ENCODE measurements at places on chromosomes 12 and 14.

GRCh38 chr12:38911611-38912010 is 6.2 kb upstream of the CPNE8 start:
- DNase-seq, result no peak

GRCh38 chr12:116365606-116366455 is 88.3 kb upstream of the MED13L start:
- no peak for DNase-seq

- no peak for DNase-seq
Observed at GRCh38 chr12:120403869-120404268, 34.0 kb upstream of the COX6A1 start.

DNA sequence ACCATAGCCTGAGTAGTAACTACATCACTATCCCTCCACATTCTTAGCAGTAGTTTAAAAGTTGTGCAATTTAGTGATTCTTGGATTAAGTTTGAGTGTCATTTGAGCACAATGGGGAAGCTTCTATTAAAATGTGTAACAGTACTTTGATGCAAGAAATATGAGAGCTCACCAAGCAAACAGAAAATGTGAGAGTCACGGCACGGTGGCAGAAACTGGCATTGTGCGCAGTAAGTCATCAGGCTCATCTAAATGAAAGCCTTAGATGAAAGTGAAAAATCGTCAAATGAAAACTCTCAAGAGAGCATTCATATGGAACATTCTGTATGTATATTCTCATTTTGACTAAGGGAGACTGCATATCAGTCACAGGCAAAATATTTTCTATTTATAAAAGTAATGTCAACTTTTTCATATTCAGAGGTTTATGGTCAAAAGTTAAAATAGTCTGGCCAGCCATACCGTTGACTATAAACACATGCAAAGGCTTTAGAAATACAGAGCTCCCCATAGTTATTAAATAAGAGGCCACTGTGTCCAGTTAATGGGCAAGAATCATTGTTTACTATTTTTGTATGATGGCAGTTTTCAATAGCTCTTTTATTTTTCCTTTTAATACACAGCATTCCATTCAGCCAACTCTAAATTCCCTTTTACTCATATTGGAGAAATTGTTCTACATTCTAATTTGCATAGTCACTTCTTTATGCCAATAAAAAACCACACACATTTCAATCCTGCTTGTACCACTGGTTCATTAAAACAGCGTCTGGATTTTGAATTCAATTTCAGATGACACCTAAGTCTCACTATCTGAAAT is 167.9 kb downstream of the PRKD1 start:
- DNase-seq, result no peak

DNA sequence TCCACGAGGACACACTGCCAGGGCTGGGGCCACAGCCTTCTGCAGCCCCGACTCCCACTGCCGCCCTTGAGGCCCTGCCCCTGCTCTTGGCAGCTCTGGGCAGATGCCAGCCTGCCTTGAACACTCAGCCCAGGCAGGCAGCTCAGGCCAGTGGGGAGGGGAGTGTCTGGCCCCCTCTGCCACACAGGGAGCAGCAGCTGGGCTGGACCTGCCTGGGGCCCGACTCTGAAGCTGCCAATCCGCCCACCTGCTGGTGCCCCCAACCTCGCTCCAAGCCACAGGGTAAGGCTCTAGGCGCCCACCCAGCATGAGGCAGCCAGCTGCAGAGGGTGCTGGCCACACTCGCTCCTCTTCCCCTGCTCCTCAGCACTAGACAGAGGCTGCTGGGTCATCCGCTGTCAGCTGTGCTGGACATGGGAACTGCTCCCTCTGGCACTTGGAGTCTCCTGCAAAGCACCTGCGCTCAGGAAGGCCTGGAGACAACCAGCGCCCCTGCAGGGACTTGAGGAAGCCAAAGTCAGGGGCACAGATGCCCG is 24.6 kb upstream of the NUDT14 start:
- DNase-seq, result no peak

- DNase-seq, result no peak
Observed at GRCh38 chr14:33922125-33922524, 28.7 kb downstream of the EGLN3 start.

GRCh38 chr12:119676022-119676421 is 8.1 kb downstream of the PRKAB1 start:
- DNase-seq, result no peak
